ENCODE measurements at places on chromosomes 16 and 17. TPM values are rescaled to one million over a fixed set of nuclear protein-coding genes. Genes with fewer than 3 reads are reported as not detected.

Gene CCL1
- 6.8 TPM for total RNA-seq

Gene IL21R
- total RNA-seq: 29.2 TPM

Gene CDK3
- total RNA-seq: 5.2 TPM

Gene TP53TG3F
- total RNA-seq: not detected

Gene ASPHD1
- 0.15 TPM for total RNA-seq

Gene CSH1
- total RNA-seq: not detected

GRCh38 chr17:32319548-32319905, 22.4 kb downstream of the C17orf75 start:
- H3K27ac ChIP-seq: no peak overlapping the region
- H3K4me1 ChIP-seq: peaks cover 37% of the 10 kb centered on the region
- peak; percentile 80 for DNase-seq
- peak overlapping the region; percentile 60 for H3K4me3 ChIP-seq
- no peaks in the 10 kb centered on the region for H3K36me3 ChIP-seq
- H3K27me3 ChIP-seq: peaks cover 11% of the 10 kb centered on the region

DNA sequence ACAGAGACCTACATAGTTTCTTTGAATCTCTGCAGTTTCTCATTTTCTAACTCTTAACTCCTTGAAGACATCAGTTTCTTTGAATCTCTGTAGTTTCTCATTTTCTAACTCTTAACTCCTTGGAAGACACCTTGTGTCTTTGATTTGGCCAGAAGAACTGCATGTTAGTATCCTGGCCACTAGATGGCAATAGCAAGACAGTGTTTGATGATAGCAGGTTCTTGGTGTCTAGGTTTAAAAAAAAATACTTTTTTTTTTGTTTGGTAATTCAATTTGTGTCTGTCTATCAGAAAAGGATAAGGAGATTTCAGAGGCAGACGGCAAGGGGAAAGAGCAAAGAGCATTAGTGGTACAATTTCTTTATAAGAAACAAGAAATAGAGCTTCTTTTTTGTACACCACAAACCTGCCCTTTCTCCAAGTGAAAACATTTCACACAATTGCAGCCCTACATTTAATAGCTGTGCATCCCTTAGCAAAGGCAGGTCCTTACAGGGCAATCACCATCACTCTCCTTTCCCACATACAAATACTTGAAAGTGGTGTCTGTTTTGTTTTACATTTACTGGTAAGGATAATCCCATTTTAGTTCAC, 1324.9 kb upstream of the CDH8 start:
- H3K36me3 ChIP-seq: no peaks in the 10 kb centered on the region
- no peak overlapping the region for H3K27ac ChIP-seq
- no peak for DNase-seq

DNA sequence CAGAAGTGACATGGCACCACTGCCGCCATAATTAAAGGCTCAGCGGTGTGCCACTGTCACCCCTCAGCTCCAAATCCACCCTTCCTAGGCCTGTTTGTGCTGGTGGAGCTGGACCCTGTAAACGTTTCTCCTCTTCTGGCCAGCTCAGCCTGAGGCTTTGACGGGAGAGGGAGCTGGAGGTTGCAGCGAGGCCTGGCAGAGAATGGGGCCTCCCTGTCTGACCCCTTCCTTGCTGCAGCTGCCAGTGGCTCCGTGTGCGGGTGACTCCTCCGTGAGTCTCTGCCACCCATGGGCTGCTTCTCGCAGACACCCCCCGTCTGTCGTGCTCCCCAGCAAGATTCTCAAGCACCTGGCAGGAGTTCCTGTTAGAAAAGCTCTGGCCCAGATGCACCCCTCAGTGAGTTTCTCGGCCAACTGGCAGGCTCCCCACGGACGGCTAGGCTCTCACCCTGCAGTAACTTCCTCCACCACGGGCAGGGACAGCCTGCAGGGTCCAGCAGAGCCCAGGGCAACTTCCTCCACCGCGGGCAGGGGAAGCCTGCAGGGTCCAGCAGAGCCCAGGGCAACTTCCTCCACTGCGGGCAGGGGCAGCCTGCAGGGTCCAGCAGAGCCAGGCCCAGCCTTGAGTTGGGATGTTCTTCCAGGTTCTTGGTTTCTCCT, 4.7 kb upstream of the CHMP6 start:
- no peaks in the 10 kb centered on the region for H3K36me3 ChIP-seq
- peaks cover 15% of the 10 kb centered on the region for H3K4me1 ChIP-seq
- DNase-seq: no peak
- H3K4me3 ChIP-seq: no peak overlapping the region

DNA sequence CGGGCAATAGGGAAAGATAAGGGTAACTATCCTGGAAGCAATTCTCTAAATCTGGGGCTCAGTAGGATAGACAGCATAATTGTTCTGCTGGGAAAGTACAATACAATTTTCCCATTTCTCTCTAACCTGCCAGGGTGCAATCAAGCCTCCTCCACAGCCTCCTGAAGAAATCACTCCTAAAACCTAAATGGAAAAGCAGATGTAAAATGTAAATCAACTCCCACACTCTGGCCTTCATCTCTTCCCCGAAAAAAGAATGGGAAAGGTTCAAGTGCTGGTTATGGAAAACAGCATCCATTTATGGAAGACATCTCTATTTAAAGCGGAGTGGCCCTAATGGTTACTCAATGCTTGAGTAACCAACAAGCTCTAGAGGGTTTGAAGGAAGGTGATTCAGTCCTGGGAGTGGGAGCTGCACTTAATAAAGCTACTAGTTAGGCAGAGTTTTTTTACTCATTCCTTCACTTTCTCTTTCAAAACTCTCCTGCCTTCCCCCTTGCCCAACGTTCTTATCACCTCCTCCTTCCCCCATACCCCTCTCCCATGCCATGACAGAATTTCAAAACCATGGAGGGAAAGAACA, 5.1 kb downstream of the MMD start:
- no peak overlapping the region for H3K27ac ChIP-seq
- peaks cover 67% of the 10 kb centered on the region for H3K36me3 ChIP-seq
- no peak overlapping the region for H3K4me3 ChIP-seq
- no peaks in the 10 kb centered on the region for H3K27me3 ChIP-seq
- DNase-seq: no peak
- H3K4me1 ChIP-seq: peaks cover 53% of the 10 kb centered on the region

DNA sequence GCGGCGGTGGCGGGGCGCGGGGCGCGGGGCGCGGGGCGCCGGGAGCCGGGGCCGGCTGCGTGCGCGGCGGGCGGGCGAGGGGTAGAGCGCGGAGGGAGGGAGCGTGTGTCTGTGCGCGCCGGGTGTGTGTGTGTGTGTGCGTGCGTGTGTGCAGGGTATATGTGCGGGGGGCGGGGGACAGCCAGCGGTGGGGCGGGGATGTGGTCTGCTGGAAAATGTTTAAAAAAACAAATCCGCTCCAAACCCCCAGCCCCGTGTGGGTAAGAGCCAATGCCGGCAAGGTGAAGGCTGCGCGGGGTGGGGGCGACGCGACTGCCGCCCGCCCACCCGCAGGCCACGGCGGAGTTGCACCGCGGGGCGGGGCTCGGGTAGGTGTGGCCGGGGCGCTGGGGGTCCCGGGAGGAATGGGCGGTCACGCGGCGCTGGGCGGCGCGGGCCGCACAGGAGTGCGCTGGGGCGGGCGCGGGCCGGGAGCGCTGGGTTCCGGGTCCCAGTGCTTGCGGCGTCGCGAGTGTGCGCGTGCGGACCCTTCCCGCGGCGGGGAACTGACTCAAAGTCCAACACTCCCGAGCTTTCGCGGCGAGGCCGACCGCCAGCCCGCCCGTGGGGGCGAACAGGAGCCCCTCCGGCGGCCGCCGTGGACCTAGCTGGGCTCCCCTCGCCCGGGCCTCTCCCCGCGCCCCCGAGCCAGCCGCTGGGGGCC, at the start of gene CYGB:
Gene CYGB (minus strand): TSS at position 132 of the 703 bp plus-strand sequence. CDS start 167 bp downstream, outside the sequence.
- no peak for DNase-seq
- peaks cover 49% of the 10 kb centered on the region for H3K27me3 ChIP-seq
- H3K4me1 ChIP-seq: peaks cover 3% of the 10 kb centered on the region
- H3K27ac ChIP-seq: no peak within 1 kb of the TSS
- no peaks in the 10 kb centered on the region for H3K36me3 ChIP-seq

- DNase-seq: peak; percentile 9
- no peak overlapping the region for H3K27ac ChIP-seq
- H3K4me1 ChIP-seq: peaks cover 6% of the 10 kb centered on the region
- H3K4me3 ChIP-seq: no peak overlapping the region
- H3K27me3 ChIP-seq: peaks cover 27% of the 10 kb centered on the region
Observed at GRCh38 chr16:66271074-66272060, 95.1 kb upstream of the CDH5 start.

DNA sequence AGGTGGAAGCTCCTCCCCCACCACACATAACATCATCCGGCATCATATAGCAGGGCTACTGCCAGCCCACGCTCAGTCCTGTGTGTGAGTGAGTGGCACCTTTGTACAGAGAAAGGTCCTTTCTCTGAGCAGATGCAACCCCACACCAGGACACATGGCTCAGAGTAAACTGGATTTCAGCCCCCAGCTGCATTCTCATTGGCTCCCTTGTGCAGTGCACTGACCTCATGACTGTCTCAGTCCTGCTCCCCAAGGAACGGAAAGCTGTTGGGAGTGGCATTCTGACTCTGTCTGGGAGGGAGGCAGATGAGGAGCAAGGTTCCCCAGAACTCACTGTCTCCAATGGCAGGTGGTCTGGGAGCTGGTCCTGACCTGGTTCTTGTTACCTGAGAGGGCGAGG, 244.1 kb downstream of the PHKB start:
- H3K4me1 ChIP-seq: no peaks in the 10 kb centered on the region
- H3K27ac ChIP-seq: no peak overlapping the region
- H3K27me3 ChIP-seq: no peaks in the 10 kb centered on the region
- peaks cover 10% of the 10 kb centered on the region for H3K36me3 ChIP-seq

- H3K36me3 ChIP-seq: no peaks in the 10 kb centered on the region
- H3K4me3 ChIP-seq: no peak overlapping the region
- no peak overlapping the region for H3K27ac ChIP-seq
Observed at GRCh38 chr16:86827521-86827920, 249.2 kb downstream of the FOXL1 start.

DNA sequence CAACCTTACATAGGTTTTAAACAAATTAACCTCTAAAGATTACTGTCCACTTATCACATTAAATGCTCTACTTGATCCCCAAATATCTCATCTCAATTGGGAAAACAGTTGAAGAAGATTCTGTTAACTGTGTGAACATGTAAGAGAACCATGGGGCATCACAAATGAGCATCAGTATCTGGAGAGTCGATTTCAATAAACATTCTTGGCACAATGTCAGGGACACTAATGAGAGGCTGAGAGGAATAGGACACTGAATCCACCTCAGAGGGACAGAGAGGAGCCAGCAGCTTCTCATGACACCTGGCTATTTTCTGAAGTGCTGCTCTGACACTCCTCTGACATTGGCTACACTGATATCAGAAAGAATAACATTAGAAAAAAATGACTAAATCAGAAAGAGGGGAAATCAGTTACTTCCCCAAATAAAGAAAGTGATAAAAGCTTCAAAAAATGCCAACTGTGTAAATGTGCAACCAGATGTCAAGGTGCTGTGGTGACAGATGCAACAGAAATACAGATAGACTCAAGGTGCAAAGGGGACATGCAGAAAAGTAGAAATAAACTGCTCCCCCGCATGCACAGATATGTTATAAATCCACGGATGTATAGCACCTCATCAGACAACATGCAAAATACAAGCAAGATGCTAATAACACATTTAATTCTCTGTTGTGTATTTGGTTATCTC, 67.4 kb downstream of the SNX11 start:
- H3K27me3 ChIP-seq: no peaks in the 10 kb centered on the region
- peaks cover 27% of the 10 kb centered on the region for H3K4me1 ChIP-seq
- no peak for DNase-seq

DNA sequence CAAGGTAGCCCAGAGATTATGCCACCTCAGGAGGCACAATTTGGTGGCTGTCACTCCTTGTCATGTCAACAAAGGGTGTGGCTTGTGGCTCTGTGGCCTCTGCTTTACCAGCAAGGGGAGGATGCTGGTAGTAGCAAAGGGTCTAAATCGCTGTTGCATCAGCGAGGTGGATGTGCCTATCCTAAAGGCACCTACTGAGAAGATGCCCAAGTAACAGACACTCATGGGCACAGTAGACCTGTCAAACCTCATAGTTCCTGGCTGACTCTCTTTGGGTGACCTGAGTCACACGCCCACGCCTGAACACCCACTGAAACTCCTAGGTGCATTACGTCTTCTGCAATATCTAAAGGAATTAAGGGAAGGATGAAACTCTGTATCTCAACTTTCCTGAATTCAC, 139.5 kb downstream of the PRKCB start:
- H3K27ac ChIP-seq: no peak overlapping the region
- DNase-seq: peak; percentile 29
- H3K36me3 ChIP-seq: no peaks in the 10 kb centered on the region

GRCh38 chr16:46857368-46857945, 26.5 kb upstream of the C16orf87 start:
- H3K27me3 ChIP-seq: no peaks in the 10 kb centered on the region
- H3K4me3 ChIP-seq: no peak overlapping the region
- H3K4me1 ChIP-seq: peaks cover 26% of the 10 kb centered on the region
- H3K36me3 ChIP-seq: peaks cover 7% of the 10 kb centered on the region
- DNase-seq: no peak

DNA sequence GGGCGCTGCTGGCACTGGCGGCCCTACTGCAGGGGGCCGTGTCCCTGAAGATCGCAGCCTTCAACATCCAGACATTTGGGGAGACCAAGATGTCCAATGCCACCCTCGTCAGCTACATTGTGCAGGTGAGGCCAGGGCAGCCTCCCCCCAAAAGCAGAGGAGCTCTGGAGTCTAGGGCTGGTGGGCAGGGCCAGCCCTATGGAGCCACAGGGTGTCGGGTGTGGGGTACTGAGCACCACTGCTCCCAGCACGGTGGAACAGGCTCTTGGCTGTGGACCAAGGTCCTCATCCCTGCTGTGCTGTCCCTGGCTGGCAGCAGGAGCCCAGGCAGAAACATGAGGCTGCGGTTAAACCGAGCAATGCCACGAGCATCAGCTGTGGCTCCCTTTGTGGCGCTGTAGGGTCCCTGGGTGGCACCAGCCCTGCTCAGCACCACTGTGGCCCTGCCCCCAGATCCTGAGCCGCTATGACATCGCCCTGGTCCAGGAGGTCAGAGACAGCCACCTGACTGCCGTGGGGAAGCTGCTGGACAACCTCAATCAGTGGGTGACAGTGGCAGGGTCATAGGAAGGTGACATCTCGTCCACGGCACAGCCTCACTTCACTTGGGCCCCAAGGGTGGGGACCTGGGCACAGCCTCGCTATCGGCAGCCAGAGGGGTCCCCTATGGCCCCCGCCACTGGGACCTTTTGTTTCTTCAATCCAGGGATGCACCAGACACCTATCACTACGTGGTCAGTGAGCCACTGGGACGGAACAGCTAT, 1.1 kb downstream of the DNASE1 start:
- no peaks in the 10 kb centered on the region for H3K27me3 ChIP-seq
- peaks cover 17% of the 10 kb centered on the region for H3K4me1 ChIP-seq
- H3K36me3 ChIP-seq: peaks cover 38% of the 10 kb centered on the region
- no peak overlapping the region for H3K27ac ChIP-seq
- DNase-seq: no peak

DNA sequence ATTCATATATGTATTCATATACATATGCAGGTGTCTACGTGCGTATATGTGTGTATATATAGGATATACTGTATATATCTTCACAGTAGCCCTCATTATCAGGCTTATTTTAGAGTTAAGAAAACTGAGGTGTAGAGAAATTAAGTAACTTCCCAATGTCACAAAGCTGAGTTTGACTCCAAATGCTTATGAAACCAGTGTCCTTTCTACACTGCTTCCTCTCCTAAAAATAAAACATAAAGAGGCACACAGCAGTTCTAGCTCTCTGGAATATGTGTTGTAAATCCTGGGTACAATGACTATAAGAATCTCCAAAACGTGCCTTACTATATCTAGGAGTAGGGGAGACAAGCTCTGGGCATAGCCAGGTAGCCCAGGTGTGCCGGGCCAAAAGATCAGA, 40.0 kb upstream of the CCL1 start:
- H3K36me3 ChIP-seq: no peaks in the 10 kb centered on the region
- peaks cover 7% of the 10 kb centered on the region for H3K27me3 ChIP-seq
- H3K27ac ChIP-seq: no peak overlapping the region
- no peak for DNase-seq

- no peak overlapping the region for H3K4me3 ChIP-seq
- H3K36me3 ChIP-seq: peaks cover 8% of the 10 kb centered on the region
- DNase-seq: no peak
- no peaks in the 10 kb centered on the region for H3K27me3 ChIP-seq
Observed at GRCh38 chr16:87374313-87374712, 9.3 kb downstream of the FBXO31 start.

Data from activated CD4-positive, alpha-beta memory T cell treated with anti-CD3 and anti-CD28 coated beads, Interleukin-2, amount 10 ng/mL, durations not matched to agents 7 days and 5 days (primary cell).